A549 treated with Mapracorat at 1 μM for 4 hours (cell line): ENCODE measurements at places on chromosomes 11 and 22. TPM values are rescaled to one million over a fixed set of nuclear protein-coding genes. Genes with fewer than 3 reads are reported as not detected.

TRPM5 gene
- not detected in 5 replicates for total RNA-seq

NCAM1 gene
- total RNA-seq: 0.33 TPM in 1 of 5 replicates, not detected in the others

GP1BB gene
- total RNA-seq: 0.19 to 1.9 TPM (median 1.5 TPM) in 5 replicates

OR51B5 gene
- 0.13 TPM in 2 of 5 replicates, not detected in the others for total RNA-seq

RASGRP2 gene
- total RNA-seq: 1.2 to 1.9 TPM (median 1.4 TPM) in 5 replicates

B3GAT3 gene
- total RNA-seq: 40.7 to 59.1 TPM (median 53.6 TPM) in 5 replicates

SLCO2B1 gene
- 2.9 to 3.9 TPM (median 3.5 TPM) in 5 replicates for total RNA-seq

MRPL11 gene
- 96.7 to 118 TPM (median 111 TPM) in 5 replicates for total RNA-seq

VSTM5 gene
- not detected in 5 replicates for total RNA-seq

FIBIN gene
- total RNA-seq: not detected in 5 replicates

NPAS4 gene
- total RNA-seq: not detected in 5 replicates

OR2D2 gene
- not detected in 5 replicates for total RNA-seq

DKK3 gene
- total RNA-seq: 14.9 to 22.7 TPM (median 19.3 TPM) in 5 replicates

SPINDOC gene
- total RNA-seq: 32.7 to 52.1 TPM (median 49.7 TPM) in 5 replicates

SCGB1A1 gene
- total RNA-seq: not detected in 5 replicates

OAF gene
- 7.7 to 11.5 TPM (median 10.8 TPM) in 5 replicates for total RNA-seq

CCDC15 gene
- total RNA-seq: 0.44 to 0.86 TPM (median 0.70 TPM) in 5 replicates

NELL1 gene
- not detected in 5 replicates for total RNA-seq

KCNJ4 gene
- 0.18 to 0.56 TPM (median 0.35 TPM) in 5 replicates for total RNA-seq

DMC1 gene
- total RNA-seq: 1.9 to 6.7 TPM (median 2.9 TPM) in 5 replicates

CAVIN3 gene
- total RNA-seq: 25.3 to 34.4 TPM (median 28.6 TPM) in 5 replicates

TESMIN gene
- total RNA-seq: 3.3 to 7.6 TPM (median 6.7 TPM) in 5 replicates

APOBEC3B gene
- total RNA-seq: 27.0 to 32.6 TPM (median 28.8 TPM) in 5 replicates

MMP12 gene
- 0.07 to 0.11 TPM (median 0.10 TPM) in 4 of 5 replicates, not detected in the other for total RNA-seq

SLC22A8 gene
- total RNA-seq: not detected in 5 replicates

OVOL1 gene
- 0.07 to 0.08 TPM in 2 of 5 replicates, not detected in the others for total RNA-seq

GAB4 gene
- total RNA-seq: not detected in 5 replicates

SLC22A12 gene
- total RNA-seq: not detected in 5 replicates

CCDC87 gene
- total RNA-seq: 0.60 to 0.67 TPM (median 0.63 TPM) in 5 replicates

OR51I1 gene
- total RNA-seq: not detected in 5 replicates

CCDC116 gene
- total RNA-seq: 0.06 to 0.13 TPM (median 0.06 TPM) in 3 of 5 replicates, not detected in the others

FREY1 gene
- total RNA-seq: 0.26 to 0.52 TPM in 2 of 5 replicates, not detected in the others
